CD4-positive, CD25-positive, alpha-beta regulatory T cell (primary cell): ENCODE measurements at places on chromosomes 11 and 22.

DNA sequence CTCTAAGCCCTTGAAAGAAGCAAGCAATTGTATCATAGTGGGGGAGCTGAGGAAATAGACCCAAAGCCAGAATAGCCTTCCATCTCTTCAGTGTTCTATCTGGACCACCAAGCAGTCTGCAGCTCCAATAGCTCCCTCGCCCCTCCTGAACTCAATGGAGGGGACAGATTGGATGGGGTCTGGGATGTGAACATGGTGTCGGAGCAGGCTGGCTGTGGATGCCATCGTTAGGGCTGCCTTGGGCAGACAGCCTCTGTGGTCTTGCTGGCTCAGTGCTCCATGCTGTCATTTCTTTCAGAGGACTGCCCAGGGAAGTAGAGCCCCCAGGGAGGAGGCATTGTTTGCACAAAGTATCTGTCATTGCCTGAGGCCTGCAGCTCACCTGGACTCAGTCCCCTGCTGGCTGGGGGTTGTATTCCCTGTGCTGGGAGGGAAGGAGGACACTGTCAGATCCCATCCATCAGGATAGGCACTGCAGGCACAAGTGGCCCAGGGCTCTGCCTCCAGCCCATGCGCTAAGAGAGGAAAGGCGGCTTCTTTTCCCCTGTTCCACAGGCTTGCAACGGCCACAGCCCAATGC, 537.7 kb downstream of the BUD13 start:
- DNase-seq, result no peak

- DNase-seq, result no peak
Observed at GRCh38 chr11:18778468-18778867, 13.1 kb downstream of the PTPN5 start.

GRCh38 chr11:107898270-107898669, 30.0 kb upstream of the RAB39A start:
- DNase-seq, result peak; percentile 31

DNA sequence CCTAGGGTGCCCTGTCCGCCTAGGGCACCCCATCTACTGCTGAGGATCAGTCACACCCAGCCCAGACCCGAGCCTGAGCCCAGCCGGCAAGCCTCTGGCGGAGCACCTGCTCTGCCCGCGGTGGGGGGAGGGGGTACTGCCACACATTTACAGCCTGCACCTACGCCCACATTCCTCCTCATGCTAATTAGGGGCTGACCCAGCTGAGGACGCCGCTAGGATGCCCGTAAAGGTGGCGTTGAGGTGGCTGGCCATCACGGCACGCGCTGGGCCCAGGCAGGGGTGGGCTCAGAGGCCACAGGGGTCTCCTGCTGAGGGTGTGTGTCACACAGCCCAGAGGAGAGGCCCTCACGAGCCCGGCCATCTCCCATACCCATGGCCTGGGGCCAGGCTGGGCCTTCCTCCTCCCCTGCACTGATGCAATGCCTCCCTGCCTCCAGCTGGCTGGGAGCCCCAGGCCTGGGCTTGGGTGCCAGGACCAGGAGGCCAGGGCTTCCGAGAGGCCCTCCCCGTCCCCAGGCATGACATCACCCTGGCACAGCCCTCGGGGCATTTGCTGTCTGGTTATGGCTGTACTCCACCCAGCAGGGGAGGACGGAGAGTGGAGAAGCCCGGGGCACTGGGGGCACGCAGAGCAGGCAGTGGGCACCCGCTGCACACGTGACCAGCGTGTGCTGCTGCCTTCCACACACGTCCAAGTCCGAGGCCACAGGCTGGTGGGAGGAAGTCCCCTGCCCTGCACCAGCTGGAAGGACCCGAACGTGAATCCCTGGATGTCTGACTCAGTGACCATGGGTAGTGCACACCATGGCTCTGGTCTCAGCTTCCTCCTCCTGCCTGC, 12.7 kb downstream of the DUSP8 start:
- DNase-seq, result no peak

GRCh38 chr11:61949169-61950034, 749 bp upstream of the BEST1 start:
- no peak for DNase-seq

- no peak for DNase-seq
Observed at GRCh38 chr22:42984397-42984796, 30.6 kb downstream of the PACSIN2 start.

- DNase-seq, result no peak
Observed at GRCh38 chr11:2655834-2656622, 43.8 kb downstream of the KCNQ1OT1 start.

- DNase-seq, result no peak
Observed at GRCh38 chr11:127632976-127633680, 632.6 kb upstream of the KIRREL3 start.

GRCh38 chr11:65110354-65110861, 1.3 kb upstream of the TM7SF2 start:
- DNase-seq, result peak; percentile 86

GRCh38 chr11:70503468-70504221, 105.3 kb downstream of the CTTN start:
- no peak for DNase-seq

GRCh38 chr11:38315151-38315550, 1717.1 kb upstream of the RAG2 start:
- DNase-seq, result no peak

- no peak for DNase-seq
Observed at GRCh38 chr22:42022162-42022847, 23.7 kb downstream of the WBP2NL start.

- no peak for DNase-seq
Observed at GRCh38 chr11:70546191-70546940, 148.0 kb downstream of the CTTN start.

- DNase-seq, result no peak
Observed at GRCh38 chr11:69475141-69475865, 6.2 kb upstream of the LINC01488 start.

- no peak for DNase-seq
Observed at GRCh38 chr11:95512682-95513081, 276.9 kb downstream of the FAM76B start.
